ENCODE measurements at places on chromosomes 3 and 15. TPM values are rescaled to one million over a fixed set of nuclear protein-coding genes. Genes with fewer than 3 reads are reported as not detected.
A peak's percentile ranks its signal among the peaks of the same experiment; 100 is the strongest.

The SNX4 gene
- 27.0 TPM for polyA plus RNA-seq

The ERICH6 gene
- polyA plus RNA-seq, result not detected

The COL6A6 gene
- not detected for polyA plus RNA-seq

The GOLGA6D gene
- polyA plus RNA-seq, result not detected

The SNRK gene
- polyA plus RNA-seq, result 4.2 TPM

The GOLGA8M gene
- not detected for polyA plus RNA-seq

The IL12A gene
- not detected for polyA plus RNA-seq

The KLF15 gene
- 3.2 TPM for polyA plus RNA-seq

The TMEM108 gene
- polyA plus RNA-seq, result 3.4 TPM

DNA sequence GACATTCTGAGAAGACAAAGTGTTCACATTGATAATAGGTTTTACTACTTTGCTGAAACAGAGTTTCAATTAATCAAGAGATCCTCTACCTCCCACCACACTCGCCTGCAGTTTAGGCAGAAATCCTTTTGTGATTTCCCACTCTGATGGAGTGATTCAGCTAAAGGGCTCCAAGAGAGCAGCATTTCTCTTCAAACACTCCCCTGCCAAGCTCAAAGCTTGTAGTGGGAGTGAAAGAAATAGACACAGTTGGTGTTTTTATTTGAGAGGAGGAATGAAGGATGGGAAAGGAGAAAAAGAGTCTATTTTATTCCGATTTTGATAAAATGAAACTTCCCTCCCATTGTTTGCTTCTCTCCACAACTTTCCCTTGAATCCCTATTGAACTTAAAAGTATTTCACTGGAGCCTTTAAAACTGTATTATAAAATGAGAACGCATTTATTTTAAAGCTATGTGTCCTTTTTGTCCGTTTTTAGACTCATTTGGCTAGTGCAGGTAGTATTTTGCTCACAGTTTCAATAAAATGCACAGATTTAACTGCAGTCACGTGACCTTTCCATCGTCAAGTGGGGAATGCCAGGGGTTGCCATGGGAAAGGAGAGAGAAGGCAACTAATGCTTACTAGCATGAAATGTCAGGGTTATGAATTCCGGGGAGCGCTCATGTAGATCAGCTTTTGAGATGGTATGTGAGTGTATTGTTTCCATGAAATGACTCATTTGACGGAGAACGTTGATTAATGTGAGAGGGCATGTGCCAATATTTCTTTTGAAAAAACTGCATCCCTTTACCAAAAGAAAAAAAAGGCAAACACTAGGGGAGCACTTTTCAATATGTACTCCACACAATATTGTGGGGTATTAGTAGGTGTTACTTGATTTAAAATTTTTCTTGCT, 7.7 kb upstream of the OSBPL11 start:
- no peaks in the 10 kb centered on the region for H3K27me3 ChIP-seq
- no peaks in the 10 kb centered on the region for H3K36me3 ChIP-seq
- DNase-seq, result no peak
- no peaks in the 10 kb centered on the region for H3K4me1 ChIP-seq
- H3K4me3 ChIP-seq, result no peak overlapping the region

DNA sequence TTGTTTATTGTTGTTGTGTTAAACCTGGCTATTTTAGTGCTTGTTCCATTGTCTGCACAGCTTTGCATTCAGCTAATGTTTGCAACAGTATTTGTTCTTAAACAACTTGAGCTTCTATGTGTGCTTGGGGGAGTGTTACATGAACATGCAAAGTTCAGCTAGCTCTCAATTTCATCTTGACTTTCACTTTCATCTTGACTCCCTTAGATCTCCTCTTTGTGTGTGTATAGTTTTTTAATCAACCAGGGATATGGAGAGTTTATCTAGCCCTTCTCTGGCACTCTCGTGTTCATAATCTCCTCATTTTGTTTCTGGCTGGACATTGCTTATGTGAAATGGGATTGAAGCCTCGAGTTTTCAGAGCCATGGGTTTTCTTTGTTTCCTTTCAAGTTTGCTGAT, 212.4 kb upstream of the ZBTB20 start:
- no peaks in the 10 kb centered on the region for H3K4me1 ChIP-seq
- H3K4me3 ChIP-seq, result no peak overlapping the region
- no peak overlapping the region for H3K27ac ChIP-seq
- no peaks in the 10 kb centered on the region for H3K27me3 ChIP-seq
- DNase-seq, result no peak

- peaks cover 2% of the 10 kb centered on the region for H3K4me1 ChIP-seq
- H3K27me3 ChIP-seq, result no peaks in the 10 kb centered on the region
- no peak overlapping the region for H3K4me3 ChIP-seq
- no peak for DNase-seq
Measured at GRCh38 chr3:143158014-143158988, 38.7 kb downstream of the CHST2 start.

GRCh38 chr15:84775867-84776449, 27.6 kb downstream of the ZNF592 start:
- no peaks in the 10 kb centered on the region for H3K4me1 ChIP-seq
- H3K27ac ChIP-seq, result no peak overlapping the region
- H3K4me3 ChIP-seq, result no peak overlapping the region
- peaks cover 38% of the 10 kb centered on the region for H3K36me3 ChIP-seq

DNA sequence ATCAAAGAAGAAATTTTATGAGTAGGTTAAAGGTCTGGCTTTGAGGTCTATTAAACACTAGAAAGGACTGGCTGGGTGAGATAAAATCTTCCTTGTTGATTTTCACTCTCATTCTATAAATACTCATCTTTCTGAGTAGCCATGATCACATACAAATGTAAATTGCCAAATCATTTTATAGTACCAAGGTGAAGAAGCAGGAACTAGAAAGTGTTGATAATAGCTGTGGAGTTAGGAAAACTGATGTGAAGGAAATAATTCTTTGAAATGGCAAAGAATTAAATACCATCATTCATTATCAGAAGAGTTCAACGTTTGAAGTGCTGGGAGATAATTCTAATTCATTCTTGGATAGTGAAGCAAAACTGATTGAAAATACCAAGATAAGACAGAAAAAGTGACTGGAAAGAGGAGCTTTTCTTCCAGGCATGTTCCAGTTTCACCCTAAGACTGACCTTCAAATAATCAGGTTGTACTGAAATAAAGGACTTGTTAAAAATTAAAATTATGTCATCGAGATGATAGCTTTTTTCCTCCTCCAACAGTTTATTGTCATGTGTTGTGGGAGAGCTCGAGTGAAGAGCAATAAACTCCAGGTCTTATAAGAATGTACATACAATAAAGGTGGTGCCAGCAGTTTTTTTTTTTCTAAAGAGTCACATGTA, 17.4 kb downstream of the THBS1 start:
- no peaks in the 10 kb centered on the region for H3K4me1 ChIP-seq
- no peak for DNase-seq
- peaks cover 10% of the 10 kb centered on the region for H3K27me3 ChIP-seq
- H3K36me3 ChIP-seq, result no peaks in the 10 kb centered on the region

DNA sequence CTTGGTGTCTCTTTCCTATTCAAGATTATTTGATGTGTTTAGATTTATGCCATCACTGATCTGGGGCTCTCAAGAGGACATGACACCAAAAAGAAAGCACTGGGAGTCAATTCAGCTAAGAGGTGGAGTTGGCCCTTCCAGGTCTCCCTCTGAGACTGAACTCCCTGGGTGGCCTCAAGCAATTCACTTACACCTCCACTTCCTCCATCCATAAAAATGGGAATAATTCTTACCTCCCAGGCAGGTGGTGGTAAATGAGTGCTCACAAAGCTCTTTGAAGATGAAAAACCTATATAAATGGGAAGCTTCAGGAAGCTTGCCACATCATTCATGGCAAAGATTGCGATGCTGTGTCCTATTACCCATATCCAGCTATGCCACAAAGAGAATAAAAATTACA, 59.2 kb upstream of the ICE2 start:
- no peak for DNase-seq
- peaks cover 3% of the 10 kb centered on the region for H3K4me1 ChIP-seq
- H3K27ac ChIP-seq, result no peak overlapping the region

DNA sequence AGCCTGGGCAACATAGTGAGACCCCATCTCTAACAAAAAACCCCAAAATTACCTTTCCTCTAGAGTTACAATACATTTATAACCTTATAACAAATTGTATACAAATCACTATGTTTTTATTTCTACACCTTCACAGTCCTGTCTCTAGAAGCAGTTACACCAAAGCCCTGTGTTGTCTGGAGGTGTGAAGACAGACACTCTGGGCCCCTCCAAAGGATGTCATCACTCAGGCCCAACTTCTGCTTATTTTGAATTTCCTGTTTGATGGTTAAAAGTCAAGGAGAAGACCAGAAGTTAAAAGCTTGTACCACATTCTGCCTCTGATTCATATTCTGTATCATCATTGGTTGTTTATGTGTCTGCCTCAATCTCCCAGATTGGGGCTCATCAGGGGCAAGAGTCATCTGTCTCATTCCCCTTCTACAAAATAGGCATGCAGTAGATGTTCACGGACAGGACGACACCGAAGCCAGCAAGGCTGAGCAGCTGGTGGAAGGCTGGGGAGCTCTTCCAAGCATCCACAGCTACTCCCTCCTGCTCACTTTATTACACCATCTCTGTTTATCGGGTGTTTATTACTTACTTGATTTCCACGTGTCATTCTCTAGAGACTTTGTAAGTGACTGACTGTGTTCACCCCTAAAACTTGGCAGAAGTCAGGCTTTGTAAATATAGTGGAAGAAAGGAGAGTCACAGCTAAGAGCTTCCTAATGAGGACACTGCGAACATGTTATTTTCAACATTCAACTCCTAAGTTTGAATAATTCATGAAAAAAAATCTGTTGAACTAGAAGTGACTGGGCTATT, 136.8 kb upstream of the ANKRD28 start:
- no peaks in the 10 kb centered on the region for H3K36me3 ChIP-seq
- no peak overlapping the region for H3K4me3 ChIP-seq
- no peaks in the 10 kb centered on the region for H3K4me1 ChIP-seq
- no peak for DNase-seq

- H3K27me3 ChIP-seq, result no peaks in the 10 kb centered on the region
- H3K36me3 ChIP-seq, result no peaks in the 10 kb centered on the region
- H3K4me3 ChIP-seq, result no peak overlapping the region
- DNase-seq, result no peak
- H3K4me1 ChIP-seq, result no peaks in the 10 kb centered on the region
- H3K27ac ChIP-seq, result no peak overlapping the region
Measured at GRCh38 chr3:175818811-175819464, 959.8 kb downstream of the NAALADL2 start.

DNA sequence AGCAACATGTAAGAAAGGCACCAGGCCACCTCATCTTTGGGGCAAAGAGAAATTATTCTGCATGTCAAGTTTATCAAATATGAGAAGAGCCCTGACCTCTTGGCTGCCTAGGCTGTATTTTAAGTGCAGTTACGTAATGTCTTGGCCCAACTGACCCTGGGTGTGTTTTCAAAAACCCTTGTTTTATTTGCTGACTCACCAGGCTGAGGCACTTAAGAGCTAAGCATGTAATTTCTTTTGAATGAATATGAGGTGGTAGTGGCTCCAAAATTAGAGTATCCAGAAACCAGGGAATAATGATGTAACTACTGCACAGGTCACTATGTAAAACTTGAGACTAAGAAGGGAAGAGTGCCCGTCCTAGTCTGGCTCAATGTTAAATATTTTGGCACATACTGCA, 24.3 kb downstream of the PGPEP1L start:
- H3K4me1 ChIP-seq, result peaks cover 13% of the 10 kb centered on the region
- H3K27me3 ChIP-seq, result no peaks in the 10 kb centered on the region
- peak overlapping the region; percentile 69 for H3K27ac ChIP-seq

DNA sequence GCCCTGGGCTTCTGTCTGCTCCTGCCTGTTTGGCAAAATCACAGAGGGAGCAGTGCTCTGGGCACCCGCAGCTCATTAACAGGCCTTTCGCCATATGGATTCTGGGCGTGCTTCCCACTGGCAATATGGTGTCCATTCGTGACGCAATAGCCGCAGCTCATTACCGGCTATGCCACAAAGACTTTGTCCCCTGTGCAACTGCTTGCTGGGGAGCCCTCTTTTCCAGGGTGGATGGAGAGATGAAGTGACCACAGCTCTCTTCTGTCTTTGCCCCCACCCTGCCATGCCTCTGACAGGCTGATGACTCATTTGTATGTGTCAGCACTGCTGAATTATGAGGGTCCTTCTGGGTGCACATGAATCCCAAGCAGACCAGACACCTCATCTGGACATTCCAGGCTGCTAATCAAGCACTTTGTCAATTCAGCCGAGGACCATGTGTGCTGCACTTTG, 214.3 kb upstream of the FEZF2 start:
- no peaks in the 10 kb centered on the region for H3K4me1 ChIP-seq
- H3K36me3 ChIP-seq, result no peaks in the 10 kb centered on the region
- H3K4me3 ChIP-seq, result no peak overlapping the region
- no peak overlapping the region for H3K27ac ChIP-seq

- no peaks in the 10 kb centered on the region for H3K36me3 ChIP-seq
- H3K27ac ChIP-seq, result no peak overlapping the region
- no peaks in the 10 kb centered on the region for H3K4me1 ChIP-seq
- DNase-seq, result no peak
- H3K4me3 ChIP-seq, result no peak overlapping the region
- peaks cover 3% of the 10 kb centered on the region for H3K27me3 ChIP-seq
Measured at GRCh38 chr3:71979175-71979574, 194.2 kb upstream of the PROK2 start.

GRCh38 chr15:95832668-95833067, 497.8 kb upstream of the NR2F2 start:
- no peak for DNase-seq
- H3K4me3 ChIP-seq, result no peak overlapping the region
- no peak overlapping the region for H3K27ac ChIP-seq
- H3K36me3 ChIP-seq, result peaks cover 3% of the 10 kb centered on the region

DNA sequence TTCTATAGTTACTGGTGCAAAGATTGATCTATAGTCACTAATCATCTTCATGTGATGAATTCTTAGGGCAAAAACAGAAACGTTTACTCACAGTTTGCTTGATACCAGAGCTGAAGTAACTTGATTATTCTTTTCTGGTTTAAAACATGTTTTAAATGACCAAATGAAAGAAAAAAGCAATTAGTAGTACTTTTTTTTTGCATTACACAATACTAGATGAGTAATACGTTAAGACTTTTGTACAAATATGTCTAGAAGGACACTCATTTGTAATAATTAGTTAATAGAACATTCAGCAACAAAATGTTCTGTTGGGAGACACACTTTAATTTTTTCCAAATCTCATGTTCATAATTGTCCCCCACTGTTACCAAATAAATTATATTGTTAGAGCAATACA, 523.2 kb downstream of the SOX2 start:
- no peaks in the 10 kb centered on the region for H3K36me3 ChIP-seq
- no peak for DNase-seq
- no peaks in the 10 kb centered on the region for H3K4me1 ChIP-seq
- H3K27ac ChIP-seq, result no peak overlapping the region
- no peaks in the 10 kb centered on the region for H3K27me3 ChIP-seq

DNA sequence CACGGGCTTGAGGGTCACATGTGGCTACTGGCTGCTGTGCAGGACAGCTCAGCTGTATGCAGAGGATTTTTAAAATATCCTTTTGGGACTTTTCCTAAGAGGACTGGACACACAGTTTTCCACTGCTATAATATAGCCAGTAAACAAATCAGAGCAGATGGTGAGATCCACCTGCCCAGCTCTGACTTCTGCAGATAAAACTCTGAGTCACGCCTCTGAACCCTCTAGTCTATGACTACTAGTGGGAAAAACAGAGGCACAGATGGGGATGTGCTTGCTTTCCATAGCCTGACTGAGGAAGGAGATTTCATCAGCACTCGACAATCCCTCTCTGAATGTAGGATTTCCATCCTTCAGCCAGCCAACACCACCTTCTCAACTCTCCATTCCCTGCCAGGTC, 45.1 kb downstream of the COLQ start:
- H3K4me3 ChIP-seq, result no peak overlapping the region
- no peaks in the 10 kb centered on the region for H3K27me3 ChIP-seq
- no peaks in the 10 kb centered on the region for H3K36me3 ChIP-seq
- H3K27ac ChIP-seq, result no peak overlapping the region

GRCh38 chr3:94928921-94929320, 866.1 kb downstream of the NSUN3 start:
- H3K4me1 ChIP-seq, result no peaks in the 10 kb centered on the region
- H3K27me3 ChIP-seq, result no peaks in the 10 kb centered on the region
- H3K27ac ChIP-seq, result no peak overlapping the region
